CD4-positive, alpha-beta T cell (primary cell): ENCODE measurements at places on chromosomes 12 and 14. TPM values are rescaled to one million over a fixed set of nuclear protein-coding genes. Genes with fewer than 3 reads are reported as not detected.

SIX4 gene
- total RNA-seq = not detected

G2E3 gene
- 23.8 TPM for total RNA-seq

DNA sequence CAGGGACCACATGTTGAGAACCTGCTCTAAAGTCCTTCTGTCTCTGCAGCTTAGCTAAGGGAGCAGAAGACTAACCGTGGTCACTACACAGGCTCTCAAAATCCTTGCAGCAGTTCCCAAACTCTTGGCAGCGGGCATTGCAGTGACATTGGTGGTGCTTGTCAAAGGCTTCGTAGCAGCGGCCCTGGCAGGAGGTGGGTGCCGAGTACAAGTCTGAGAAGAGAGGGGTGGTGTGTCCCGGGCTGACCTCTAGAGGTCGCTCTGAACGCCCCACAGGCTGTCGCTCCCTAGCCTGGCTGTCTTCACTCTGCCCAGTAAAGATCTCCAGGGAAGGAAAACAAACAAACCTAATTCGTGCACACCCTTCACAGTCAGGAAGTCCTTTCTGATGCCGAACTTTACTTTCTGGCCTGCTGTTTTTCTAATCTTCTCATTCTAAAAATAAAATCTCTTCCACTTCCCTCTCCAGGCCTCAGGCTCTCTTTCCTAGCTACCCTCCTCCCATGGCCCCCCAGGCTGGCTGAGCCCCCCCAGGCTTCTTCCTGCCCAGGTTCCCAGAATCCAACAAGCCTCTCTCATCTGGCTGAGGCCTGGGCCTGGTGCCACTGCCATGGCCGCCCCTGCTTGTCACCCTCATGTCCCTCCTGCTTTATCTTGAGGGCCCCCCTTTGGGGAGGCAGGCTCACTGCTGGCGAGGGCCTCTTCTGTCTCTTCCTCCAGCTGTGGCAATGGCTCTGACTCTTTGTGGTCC, 7.7 kb downstream of the ENDOU start:
- DNase-seq = peak; percentile 43

DNA sequence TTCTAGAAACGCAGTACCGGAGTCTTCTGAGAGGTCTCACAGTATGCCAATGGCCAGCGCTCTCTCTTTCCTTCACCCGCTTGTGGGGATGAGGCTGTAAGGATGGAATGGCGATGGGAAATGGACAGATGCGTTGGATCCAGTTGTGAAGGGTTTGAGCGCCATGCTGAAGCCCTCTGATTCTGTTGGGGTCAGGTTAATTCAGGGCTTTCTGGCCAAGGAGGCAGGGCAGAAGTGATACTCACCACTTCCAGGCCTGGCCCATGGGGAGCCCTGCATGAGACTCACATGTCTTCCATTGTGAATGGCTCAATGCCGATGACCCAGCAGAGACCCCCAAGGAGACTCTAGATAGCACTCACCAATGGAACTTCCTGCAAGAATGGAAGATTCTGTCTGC, 114.3 kb downstream of the BCL11B start:
- DNase-seq = no peak

GRCh38 chr14:85519661-85520305, 10.2 kb upstream of the FLRT2 start:
- DNase-seq = no peak

GRCh38 chr14:49484180-49484579, 102.0 kb downstream of the RPS29 start:
- no peak for DNase-seq

GRCh38 chr12:70059373-70059772, 183.9 kb upstream of the CNOT2 start:
- no peak for DNase-seq

DNA sequence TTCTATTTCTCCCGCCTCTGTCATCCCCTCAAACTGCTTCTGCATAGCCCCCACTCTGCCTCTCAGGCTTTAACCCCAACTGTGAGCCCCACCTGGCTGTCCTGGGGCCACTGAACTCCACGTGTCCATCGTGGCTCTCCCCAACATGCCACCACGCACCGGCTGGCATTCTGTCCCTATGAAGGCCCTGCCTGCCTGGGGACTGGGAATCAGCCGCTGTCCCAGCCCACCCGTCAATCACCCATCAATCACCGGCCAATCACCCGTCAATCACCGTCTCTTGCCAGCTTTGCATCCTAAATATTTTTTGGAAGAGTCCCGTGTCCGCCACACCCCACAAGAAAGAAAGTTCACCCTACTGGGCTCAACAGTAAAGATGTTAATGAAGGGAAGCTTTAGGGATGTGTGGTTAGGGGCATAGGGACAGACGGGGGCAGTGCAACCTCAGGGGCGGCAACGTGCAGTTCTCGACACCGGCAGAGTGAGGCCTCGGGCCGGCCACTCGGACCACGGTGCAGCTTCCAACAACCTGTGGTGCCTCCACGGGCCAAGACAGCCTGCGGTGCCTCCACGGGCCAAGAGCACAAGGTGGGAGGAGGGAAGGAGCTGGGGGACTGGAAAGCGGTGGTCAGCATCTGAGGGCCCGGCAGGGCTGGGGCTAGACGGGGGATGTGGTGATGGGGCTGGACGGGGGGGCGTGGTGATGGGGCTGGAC, 85.6 kb downstream of the GALNT9 start:
- no peak for DNase-seq

- no peak for DNase-seq
Measured at GRCh38 chr12:54358191-54358944, 5.9 kb downstream of the GPR84 start.

DNA sequence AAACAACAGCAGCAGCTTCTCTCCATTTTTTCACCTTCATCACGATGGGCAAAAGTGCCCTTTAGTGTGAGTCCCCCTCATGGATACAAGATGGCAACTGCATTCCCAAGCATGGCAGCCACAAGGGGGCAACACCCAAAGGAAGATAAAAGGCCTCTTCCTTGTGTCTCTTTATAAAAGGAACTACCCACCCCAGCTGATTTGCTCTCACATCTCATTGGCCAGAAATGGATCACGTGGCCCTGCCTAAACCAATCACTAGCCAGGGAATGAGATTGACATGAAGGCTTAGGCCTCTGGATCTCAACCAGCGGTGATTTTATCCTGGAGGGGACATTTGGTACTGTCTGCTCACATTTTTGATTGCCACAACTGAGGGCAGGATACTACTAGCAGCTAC, 21.9 kb upstream of the IFT81 start:
- DNase-seq = peak; percentile 8
